ENCODE measurements at places on chromosomes 16 and 17. TPM values are rescaled to one million over a fixed set of nuclear protein-coding genes. Genes with fewer than 3 reads are reported as not detected.

The GAS2L2 gene
- total RNA-seq, result not detected

The TBC1D3G gene
- total RNA-seq, result not detected

The CD300LG gene
- not detected for total RNA-seq

- H3K27ac ChIP-seq, result no peak overlapping the region
- no peaks in the 10 kb centered on the region for H3K4me1 ChIP-seq
- no peaks in the 10 kb centered on the region for H3K27me3 ChIP-seq
- DNase-seq, result no peak
- H3K4me3 ChIP-seq, result no peak overlapping the region
- no peaks in the 10 kb centered on the region for H3K36me3 ChIP-seq
Observed at GRCh38 chr17:70629902-70630301, 460.6 kb downstream of the KCNJ2 start.

The ACSM5 gene
- total RNA-seq, result not detected

DNA sequence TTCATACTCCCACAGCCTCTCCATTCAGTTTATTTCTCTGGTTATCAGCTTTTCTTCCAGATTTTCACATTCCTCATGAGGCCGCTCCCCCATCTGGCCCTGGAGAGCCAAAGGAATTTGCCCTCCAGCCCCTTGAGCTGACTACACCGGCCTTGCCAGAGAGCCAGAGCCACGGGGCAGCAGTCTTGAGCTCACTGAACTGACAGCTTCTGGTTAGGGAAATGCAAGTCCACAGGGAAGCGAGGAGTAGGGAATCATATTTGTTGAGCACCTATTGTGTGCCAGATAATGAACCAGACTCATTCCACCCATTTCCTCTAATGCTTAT lies 102.4 kb downstream of the ABCC12 start:
- H3K27me3 ChIP-seq, result peaks cover 18% of the 10 kb centered on the region
- no peak for DNase-seq
- H3K4me1 ChIP-seq, result peaks cover 2% of the 10 kb centered on the region
- no peak overlapping the region for H3K4me3 ChIP-seq
- H3K36me3 ChIP-seq, result no peaks in the 10 kb centered on the region

The HOXB1 gene
- total RNA-seq, result not detected

The UNC45B gene
- not detected for total RNA-seq

The TPSD1 gene
- not detected for total RNA-seq

The RHBDL3 gene
- 0.11 TPM for total RNA-seq

The SYCE1L gene
- 6.2 TPM for total RNA-seq

- no peak overlapping the region for H3K27ac ChIP-seq
- no peak overlapping the region for H3K4me3 ChIP-seq
- H3K4me1 ChIP-seq, result peaks cover 12% of the 10 kb centered on the region
- DNase-seq, result no peak
Observed at GRCh38 chr16:57096192-57096591, 3.8 kb downstream of the CPNE2 start.

GRCh38 chr16:49459953-49460735 lies 86.5 kb downstream of the C16orf78 start:
- H3K36me3 ChIP-seq, result no peaks in the 10 kb centered on the region
- H3K4me3 ChIP-seq, result no peak overlapping the region
- peaks cover 3% of the 10 kb centered on the region for H3K27me3 ChIP-seq
- no peak overlapping the region for H3K27ac ChIP-seq
- peaks cover 25% of the 10 kb centered on the region for H3K4me1 ChIP-seq

GRCh38 chr17:12599186-12599920 lies 66.3 kb upstream of the MYOCD start:
- H3K4me1 ChIP-seq, result no peaks in the 10 kb centered on the region
- no peaks in the 10 kb centered on the region for H3K27me3 ChIP-seq
- H3K36me3 ChIP-seq, result no peaks in the 10 kb centered on the region
- H3K4me3 ChIP-seq, result no peak overlapping the region

The TBX6 gene
- total RNA-seq, result 2.7 TPM

GRCh38 chr16:67192781-67193361 lies 916 bp downstream of the E2F4 start:
- no peak for DNase-seq
- H3K4me1 ChIP-seq, result peaks cover 30% of the 10 kb centered on the region
- peak overlapping the region; percentile 27 for H3K27ac ChIP-seq
- H3K36me3 ChIP-seq, result peaks cover 52% of the 10 kb centered on the region

DNA sequence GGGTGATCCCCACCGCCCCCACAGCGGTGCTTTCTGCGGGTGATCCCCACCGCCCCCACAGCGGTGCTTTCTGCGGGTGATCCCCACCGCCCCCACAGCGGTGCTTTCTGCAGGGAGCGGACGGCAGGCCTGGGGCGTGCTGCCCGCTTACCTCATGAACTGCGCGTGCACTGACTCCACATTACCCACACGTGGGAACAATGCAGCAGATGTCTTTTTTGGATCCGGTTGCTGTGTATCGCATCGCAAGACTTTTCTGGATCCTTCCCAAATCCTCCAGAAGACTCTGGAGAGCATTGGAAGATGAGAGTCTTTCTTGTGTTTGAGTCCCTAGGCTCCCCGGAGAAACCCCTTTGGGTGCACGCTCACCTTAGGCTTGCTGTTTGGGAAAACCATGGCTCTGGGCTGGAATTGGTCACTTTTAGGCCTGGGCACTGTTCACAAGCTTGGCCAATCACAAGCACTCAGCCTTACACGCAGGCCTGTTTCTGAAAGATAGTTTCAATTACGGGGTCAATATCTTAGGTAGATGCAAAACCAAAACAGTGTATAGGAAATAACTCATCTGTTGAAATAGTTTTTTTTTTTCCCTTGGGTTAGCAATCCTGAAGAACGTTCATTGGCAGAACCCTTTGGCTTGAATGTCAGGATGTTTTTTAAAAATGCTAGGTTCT lies 201.8 kb downstream of the RPTOR start:
- no peak for DNase-seq
- H3K27me3 ChIP-seq, result no peaks in the 10 kb centered on the region
- peaks cover 32% of the 10 kb centered on the region for H3K36me3 ChIP-seq
- H3K27ac ChIP-seq, result peak overlapping the region; percentile 12

GRCh38 chr16:81553814-81554675 lies 109.4 kb downstream of the CMIP start:
- no peaks in the 10 kb centered on the region for H3K27me3 ChIP-seq
- peaks cover 3% of the 10 kb centered on the region for H3K36me3 ChIP-seq
- H3K27ac ChIP-seq, result no peak overlapping the region
- no peak overlapping the region for H3K4me3 ChIP-seq
- peaks cover 36% of the 10 kb centered on the region for H3K4me1 ChIP-seq

- H3K4me1 ChIP-seq, result no peaks in the 10 kb centered on the region
- no peaks in the 10 kb centered on the region for H3K27me3 ChIP-seq
- no peak for DNase-seq
- no peak overlapping the region for H3K27ac ChIP-seq
- no peaks in the 10 kb centered on the region for H3K36me3 ChIP-seq
Observed at GRCh38 chr16:51994597-51994996, 552.3 kb downstream of the TOX3 start.

The LRRC37A gene
- 2.9 TPM for total RNA-seq

GRCh38 chr16:50440531-50440930 lies 71.7 kb upstream of the BRD7 start:
- peaks cover 6% of the 10 kb centered on the region for H3K27me3 ChIP-seq
- H3K4me1 ChIP-seq, result no peaks in the 10 kb centered on the region
- no peak for DNase-seq
- no peaks in the 10 kb centered on the region for H3K36me3 ChIP-seq
- H3K27ac ChIP-seq, result no peak overlapping the region

DNA sequence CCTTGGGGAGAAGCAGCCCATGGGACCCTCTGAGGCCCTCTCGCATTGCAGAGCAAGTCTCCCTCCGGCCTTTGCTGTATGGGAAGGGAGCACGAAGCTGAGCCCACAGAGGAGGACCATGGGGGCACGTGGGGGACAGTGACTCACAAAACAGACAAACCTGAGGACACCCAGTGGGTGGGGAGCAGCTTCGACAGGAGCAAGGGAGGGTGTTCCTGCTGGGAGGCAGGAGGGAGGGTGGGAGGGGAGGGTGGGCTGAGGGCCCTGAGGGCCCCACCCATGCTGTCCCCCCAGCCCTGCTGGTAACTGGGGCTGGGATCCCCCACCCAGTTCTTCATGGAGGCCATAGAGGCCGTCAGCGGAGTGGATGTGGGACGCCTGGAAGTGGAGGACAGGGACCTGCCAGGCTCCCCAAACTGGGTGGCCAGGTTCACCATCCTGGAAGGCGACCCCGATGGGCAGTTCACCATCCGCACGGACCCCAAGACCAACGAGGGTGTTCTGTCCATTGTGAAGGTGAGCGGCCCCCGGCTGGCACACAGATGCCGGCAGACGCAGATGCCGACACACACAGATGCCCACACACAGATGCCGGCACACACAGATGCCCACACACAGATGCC lies 12.5 kb downstream of the SLC22A31 start:
- no peaks in the 10 kb centered on the region for H3K27me3 ChIP-seq
- no peak for DNase-seq
- H3K4me1 ChIP-seq, result no peaks in the 10 kb centered on the region
- H3K4me3 ChIP-seq, result no peak overlapping the region
- no peak overlapping the region for H3K27ac ChIP-seq

GRCh38 chr16:6309271-6309670 lies 1023.4 kb upstream of the RBFOX1 start:
- no peaks in the 10 kb centered on the region for H3K27me3 ChIP-seq
- no peaks in the 10 kb centered on the region for H3K4me1 ChIP-seq

- H3K27me3 ChIP-seq, result no peaks in the 10 kb centered on the region
- peak overlapping the region; percentile 100 for H3K27ac ChIP-seq
- DNase-seq, result no peak
Observed at GRCh38 chr17:42387661-42388380, 421 bp downstream of the STAT3 start.

The RCVRN gene
- not detected for total RNA-seq

GRCh38 chr17:46910179-46910927 lies 12.6 kb upstream of the GOSR2 start:
- H3K27ac ChIP-seq, result no peak overlapping the region
- no peak for DNase-seq
- H3K4me1 ChIP-seq, result peaks cover 7% of the 10 kb centered on the region
- H3K36me3 ChIP-seq, result no peaks in the 10 kb centered on the region
- H3K27me3 ChIP-seq, result peaks cover 5% of the 10 kb centered on the region

The TEKT1 gene
- not detected for total RNA-seq

DNA sequence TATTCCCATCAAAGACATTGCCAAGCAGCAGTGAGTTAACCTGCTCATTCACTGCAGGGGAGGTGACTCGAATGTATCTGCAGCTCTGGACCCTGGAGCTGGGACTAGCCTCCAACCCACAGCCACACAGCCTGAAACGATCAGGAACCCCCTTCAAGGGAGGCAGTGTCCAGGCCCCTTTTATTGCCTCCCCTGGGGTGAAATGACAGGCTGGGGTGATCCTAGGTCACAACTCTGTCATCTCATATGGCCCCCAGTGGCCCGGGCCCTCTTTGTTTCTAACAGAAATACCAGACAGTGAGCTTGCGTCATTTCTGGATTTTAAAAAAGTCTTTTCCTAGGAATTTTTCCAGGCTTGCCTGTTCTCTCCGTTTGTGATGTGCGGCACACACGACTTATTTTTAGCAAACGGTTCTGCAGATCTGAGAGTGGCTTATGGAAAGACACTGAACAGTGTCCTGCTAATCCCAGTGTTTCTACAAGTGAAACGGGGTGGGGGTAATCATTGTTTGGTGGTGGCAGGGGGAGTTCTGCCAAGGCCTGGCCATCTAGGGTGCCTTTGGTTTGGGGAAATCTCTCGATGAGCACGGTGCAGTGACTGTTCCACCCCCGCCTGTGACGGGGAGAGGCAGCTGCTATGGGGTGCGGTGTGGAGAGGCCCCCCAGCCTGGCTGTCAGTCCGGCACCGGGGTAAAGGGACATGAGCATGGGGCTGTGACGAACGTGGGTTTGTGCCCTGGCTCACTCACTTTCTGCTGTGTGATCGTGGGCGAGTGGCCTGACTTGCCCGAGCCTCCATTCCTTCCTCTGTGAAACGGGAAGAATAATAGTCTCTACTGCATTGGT lies 27.2 kb downstream of the NAGPA start:
- no peak overlapping the region for H3K4me3 ChIP-seq
- H3K36me3 ChIP-seq, result no peaks in the 10 kb centered on the region
- no peak overlapping the region for H3K27ac ChIP-seq
- H3K27me3 ChIP-seq, result no peaks in the 10 kb centered on the region
- DNase-seq, result no peak

- no peaks in the 10 kb centered on the region for H3K36me3 ChIP-seq
- H3K27ac ChIP-seq, result no peak overlapping the region
- DNase-seq, result no peak
- H3K4me1 ChIP-seq, result peaks cover 5% of the 10 kb centered on the region
Observed at GRCh38 chr17:73647301-73647695, 3.1 kb upstream of the SDK2 start.

- H3K27me3 ChIP-seq, result no peaks in the 10 kb centered on the region
- H3K36me3 ChIP-seq, result peaks cover 11% of the 10 kb centered on the region
- no peak overlapping the region for H3K27ac ChIP-seq
- no peak overlapping the region for H3K4me3 ChIP-seq
- H3K4me1 ChIP-seq, result peaks cover 24% of the 10 kb centered on the region
- no peak for DNase-seq
Observed at GRCh38 chr16:81645266-81645694, 133.8 kb upstream of the PLCG2 start.

The CDH13 gene
- total RNA-seq, result not detected

The TBC1D3H gene
- total RNA-seq, result not detected

The RBBP6 gene
- total RNA-seq, result 65.4 TPM

DNA sequence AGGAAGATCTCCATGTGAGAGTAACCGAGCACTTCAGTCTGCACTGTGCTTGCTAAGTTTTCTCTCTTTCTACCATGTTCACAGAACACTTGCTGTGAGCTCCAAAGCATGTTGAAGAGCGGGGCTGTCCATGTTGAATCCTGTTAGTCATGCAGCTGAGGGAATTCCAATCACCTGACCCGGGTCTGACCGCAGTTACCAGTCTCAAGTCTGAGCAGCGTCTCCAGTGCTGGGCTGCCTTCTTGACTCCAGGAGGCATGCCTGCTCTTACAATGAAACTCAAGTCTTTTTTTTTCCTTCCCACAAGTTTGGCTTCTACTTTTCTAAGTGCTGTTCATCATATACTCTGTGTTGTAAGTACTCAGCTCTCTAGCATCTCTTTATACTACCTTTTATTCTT lies 44.3 kb downstream of the HOXB1 start:
- H3K36me3 ChIP-seq, result peaks cover 3% of the 10 kb centered on the region
- H3K27ac ChIP-seq, result no peak overlapping the region
- DNase-seq, result no peak
- peaks cover 1% of the 10 kb centered on the region for H3K27me3 ChIP-seq
- peaks cover 59% of the 10 kb centered on the region for H3K4me1 ChIP-seq

DNA sequence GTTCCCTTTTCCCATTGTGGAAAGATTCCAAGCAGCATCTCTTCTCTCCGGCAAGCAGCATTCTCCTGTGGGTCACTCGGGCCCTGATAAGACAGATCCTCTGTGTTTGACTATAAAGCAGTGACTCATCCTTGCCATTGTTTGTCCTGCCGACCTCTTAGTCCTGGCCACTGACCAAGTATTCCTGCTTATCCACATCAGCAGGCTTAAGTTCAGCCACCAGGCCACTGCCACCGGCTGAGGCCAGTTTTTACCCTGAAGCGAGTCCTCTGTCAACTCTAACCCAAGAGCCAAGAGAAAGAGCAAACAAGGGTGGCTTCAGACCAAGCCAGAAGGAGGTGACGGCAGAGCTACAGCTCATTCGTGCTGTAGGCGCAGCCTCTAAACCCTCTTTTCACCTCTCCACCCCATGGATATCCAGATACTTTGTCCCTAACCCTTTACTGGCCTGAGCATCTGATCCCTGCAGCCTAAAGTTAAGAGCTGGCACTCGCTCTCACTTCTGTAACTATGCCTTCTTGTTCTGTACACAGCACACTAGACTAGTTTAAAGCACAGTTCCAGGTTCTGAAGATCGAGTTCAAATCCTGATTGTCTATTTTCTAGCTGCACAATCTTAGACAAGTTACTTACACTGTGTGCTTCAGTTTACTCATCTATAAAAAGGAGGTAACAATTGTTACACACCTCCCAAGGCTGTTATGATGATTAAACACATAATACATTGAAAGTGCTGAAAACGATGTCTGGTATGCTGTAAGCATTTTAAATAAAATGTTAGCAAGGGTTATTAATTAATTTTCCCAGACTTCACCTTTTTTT lies 31.0 kb downstream of the SOX9 start:
- H3K27me3 ChIP-seq, result no peaks in the 10 kb centered on the region
- no peak for DNase-seq
- H3K4me3 ChIP-seq, result no peak overlapping the region
- no peaks in the 10 kb centered on the region for H3K36me3 ChIP-seq
- no peak overlapping the region for H3K27ac ChIP-seq
